Keratinocyte (primary cell): ENCODE measurements at places on chromosomes 6 and 20. TPM values are rescaled to one million over a fixed set of nuclear protein-coding genes. Genes with fewer than 3 reads are reported as not detected.

LRRC73 gene
- polyA plus RNA-seq, result 0.16 to 0.40 TPM (median 0.18 TPM) in 3 replicates

PSORS1C2 gene
- polyA plus RNA-seq, result not detected in 3 replicates

- no peaks in the 10 kb centered on the region for H3K4me1 ChIP-seq
- no peak overlapping the region for H3K4me3 ChIP-seq
- no peaks in the 10 kb centered on the region for H3K27me3 ChIP-seq
- DNase-seq, result no peak
Observed at GRCh38 chr6:91434576-91434975, 847.7 kb upstream of the MAP3K7 start.

GRCh38 chr6:30964075-30964474 is 19.4 kb upstream of the MUC21 start:
- no peak overlapping the region for H3K4me3 ChIP-seq
- no peak for DNase-seq
- no peaks in the 10 kb centered on the region for H3K36me3 ChIP-seq
- H3K4me1 ChIP-seq, result peaks cover 5% of the 10 kb centered on the region

GRCh38 chr6:68778356-68779020 is 143.4 kb downstream of the ADGRB3 start:
- H3K4me3 ChIP-seq, result no peak overlapping the region
- H3K36me3 ChIP-seq, result no peaks in the 10 kb centered on the region
- DNase-seq, result no peak
- no peaks in the 10 kb centered on the region for H3K4me1 ChIP-seq
- no peaks in the 10 kb centered on the region for H3K27me3 ChIP-seq

DNA sequence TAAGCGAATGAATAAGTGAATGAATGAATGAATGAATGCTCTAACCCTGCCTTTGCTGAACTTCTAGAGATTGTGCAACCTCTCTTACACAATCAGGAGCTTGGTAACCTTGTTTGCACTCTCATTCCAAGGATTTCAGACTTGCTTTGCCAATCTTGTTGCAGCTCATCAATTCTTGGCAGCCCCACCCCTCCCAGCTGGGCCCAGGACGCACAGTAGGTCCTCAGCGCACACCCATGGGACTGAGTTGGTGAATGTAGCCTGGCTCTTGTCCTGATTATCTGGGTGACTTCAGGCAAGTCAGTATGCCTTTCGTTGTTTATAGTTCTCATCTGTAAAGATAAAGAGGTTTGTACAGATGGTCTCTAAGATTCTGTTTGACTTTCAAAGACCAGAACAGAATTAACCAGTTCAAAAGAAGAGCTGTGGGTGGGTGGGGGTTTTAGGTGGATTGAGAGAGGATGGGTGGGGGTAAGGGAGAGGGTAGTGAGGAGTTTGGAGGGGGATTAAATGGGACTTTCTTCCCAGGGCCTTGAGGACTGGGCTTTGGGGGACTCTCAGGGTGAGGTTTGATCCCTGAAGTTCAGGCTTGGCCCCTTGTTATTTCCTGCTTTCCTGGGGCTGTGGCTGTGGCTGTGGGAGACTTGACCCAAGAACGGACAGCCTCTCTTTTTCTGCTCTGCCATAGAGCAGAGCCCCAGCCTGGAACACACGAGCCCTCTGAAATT is 33.2 kb downstream of the VEGFA start:
- H3K27ac ChIP-seq, result no peak overlapping the region
- H3K27me3 ChIP-seq, result no peaks in the 10 kb centered on the region
- H3K4me1 ChIP-seq, result peaks cover 19% of the 10 kb centered on the region
- no peaks in the 10 kb centered on the region for H3K36me3 ChIP-seq

DNA sequence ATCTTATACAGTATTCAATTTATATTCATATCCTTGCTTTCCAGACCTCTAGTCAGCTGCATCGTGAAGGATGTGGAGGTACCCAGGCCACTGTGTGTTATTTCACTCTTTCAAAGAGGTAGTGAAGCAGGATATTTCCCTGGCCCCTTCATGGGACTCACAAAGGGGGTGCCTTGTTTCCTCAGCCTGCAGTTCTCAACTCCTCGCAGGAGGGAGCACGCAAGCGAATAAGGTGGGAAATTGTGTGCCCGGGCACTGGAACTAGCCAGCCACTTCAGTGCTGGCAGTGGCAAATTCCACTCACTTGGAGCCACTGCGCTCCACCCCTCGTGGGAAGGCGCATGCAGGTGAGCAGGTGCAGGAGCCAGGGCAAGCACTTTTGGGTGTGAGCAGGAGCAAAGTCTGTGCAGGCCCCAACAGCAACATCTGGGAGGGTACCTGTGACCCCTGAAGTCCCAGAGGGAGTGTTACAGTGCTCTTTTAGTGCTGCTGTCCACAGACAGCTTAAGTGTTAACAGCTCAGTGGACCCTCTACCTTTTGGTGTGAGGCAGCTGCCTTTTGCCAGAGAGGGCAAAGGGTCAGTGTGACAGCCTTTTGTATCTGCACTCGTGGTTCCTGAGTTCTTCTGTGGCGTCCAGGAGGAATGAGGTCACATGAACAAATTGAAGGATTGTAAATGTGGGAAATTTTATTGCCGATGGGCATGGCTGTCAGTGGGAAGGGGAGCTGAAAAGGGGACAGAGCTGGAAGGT is 49.4 kb upstream of the FAM135A start:
- H3K36me3 ChIP-seq, result no peaks in the 10 kb centered on the region
- no peak for DNase-seq
- no peaks in the 10 kb centered on the region for H3K4me1 ChIP-seq
- H3K27ac ChIP-seq, result no peak overlapping the region

DNA sequence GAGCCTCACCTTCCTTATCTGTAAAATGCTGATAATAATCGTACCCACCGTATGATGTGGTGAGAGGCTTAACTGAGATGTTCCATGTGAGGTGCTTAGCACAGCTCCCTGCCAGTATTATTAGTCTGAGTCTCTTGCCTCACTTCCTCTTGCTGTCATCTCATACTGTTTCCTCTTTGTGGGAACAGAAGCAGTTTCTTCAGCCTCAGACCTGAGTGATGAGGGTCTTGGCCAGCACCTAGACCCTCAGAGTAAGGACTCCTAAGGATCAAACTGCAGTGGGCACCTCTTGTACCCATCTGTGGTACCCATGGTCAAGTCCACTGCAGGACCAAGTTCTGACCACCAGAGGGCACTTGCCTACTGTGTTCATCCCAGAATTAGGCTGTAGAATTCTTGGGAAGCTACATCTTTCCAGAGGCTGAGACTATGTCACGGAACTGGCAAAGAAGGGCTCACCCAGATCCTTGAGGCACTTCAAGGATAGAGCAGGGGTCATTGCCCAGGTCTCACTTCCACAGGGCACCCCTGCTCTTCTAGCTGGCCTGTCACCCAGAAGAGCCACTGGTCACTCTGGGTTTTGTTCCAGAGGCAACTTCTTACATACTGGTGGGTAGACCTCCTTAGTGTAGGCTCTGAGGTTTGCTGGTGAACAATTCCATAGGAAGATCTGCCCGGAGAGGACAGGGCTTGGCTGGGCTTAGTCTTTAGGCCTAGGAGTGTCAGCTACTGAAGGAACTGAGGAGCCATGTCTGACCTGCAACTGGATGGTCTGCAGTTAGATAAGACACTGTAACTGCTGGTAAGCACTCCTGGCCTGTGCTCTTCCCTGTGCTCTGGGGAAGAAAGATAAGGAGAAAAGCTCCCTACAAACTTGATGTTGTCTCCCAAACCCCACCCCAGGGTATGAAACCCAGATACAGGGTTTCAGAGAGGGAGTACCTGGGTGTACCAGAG is 20.6 kb upstream of the SGK2 start:
- H3K4me1 ChIP-seq, result no peaks in the 10 kb centered on the region
- peaks cover 5% of the 10 kb centered on the region for H3K36me3 ChIP-seq
- no peak for DNase-seq
- H3K4me3 ChIP-seq, result no peak overlapping the region
- no peak overlapping the region for H3K27ac ChIP-seq
- no peaks in the 10 kb centered on the region for H3K27me3 ChIP-seq

DNA sequence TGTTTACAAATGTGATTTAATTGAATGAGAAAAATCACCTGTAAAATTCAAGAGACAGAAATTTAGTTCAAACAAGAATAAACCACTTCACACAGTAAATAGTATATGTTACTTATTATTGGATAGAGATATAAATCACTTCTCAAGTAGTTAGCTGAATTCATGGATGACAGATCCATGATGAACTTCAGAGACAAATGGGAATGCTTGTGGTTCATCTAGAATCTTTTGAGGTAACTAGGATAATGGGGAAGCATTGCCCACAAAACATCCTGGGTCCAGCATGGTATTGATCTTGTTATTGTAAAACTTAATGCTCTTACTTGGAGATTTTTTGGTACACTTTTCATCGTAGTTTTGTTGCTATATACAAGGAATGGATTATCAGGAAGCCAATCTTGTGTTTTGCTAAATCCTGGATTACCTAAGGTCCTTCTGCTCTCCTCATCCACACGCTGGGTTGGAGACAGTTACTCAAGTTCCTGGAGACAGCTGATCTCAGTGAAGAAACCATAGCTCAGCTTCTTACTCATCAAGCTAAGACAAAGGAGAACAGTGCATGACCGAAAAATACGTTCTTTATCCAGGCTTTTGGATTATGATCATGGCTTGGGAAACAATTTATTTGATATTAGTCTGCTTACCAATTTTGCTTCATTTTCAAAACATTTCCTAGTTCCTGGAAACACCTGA is 142.5 kb upstream of the PREP start:
- H3K4me1 ChIP-seq, result peaks cover 3% of the 10 kb centered on the region
- H3K4me3 ChIP-seq, result no peak overlapping the region
- no peaks in the 10 kb centered on the region for H3K36me3 ChIP-seq
- DNase-seq, result no peak
- H3K27ac ChIP-seq, result no peak overlapping the region

GRCh38 chr20:63100926-63101699 is 94.3 kb upstream of the BHLHE23 start:
- H3K27me3 ChIP-seq, result peaks cover 7% of the 10 kb centered on the region
- no peak overlapping the region for H3K4me3 ChIP-seq
- DNase-seq, result no peak
- H3K27ac ChIP-seq, result no peak overlapping the region
- H3K4me1 ChIP-seq, result no peaks in the 10 kb centered on the region
- no peaks in the 10 kb centered on the region for H3K36me3 ChIP-seq

DNA sequence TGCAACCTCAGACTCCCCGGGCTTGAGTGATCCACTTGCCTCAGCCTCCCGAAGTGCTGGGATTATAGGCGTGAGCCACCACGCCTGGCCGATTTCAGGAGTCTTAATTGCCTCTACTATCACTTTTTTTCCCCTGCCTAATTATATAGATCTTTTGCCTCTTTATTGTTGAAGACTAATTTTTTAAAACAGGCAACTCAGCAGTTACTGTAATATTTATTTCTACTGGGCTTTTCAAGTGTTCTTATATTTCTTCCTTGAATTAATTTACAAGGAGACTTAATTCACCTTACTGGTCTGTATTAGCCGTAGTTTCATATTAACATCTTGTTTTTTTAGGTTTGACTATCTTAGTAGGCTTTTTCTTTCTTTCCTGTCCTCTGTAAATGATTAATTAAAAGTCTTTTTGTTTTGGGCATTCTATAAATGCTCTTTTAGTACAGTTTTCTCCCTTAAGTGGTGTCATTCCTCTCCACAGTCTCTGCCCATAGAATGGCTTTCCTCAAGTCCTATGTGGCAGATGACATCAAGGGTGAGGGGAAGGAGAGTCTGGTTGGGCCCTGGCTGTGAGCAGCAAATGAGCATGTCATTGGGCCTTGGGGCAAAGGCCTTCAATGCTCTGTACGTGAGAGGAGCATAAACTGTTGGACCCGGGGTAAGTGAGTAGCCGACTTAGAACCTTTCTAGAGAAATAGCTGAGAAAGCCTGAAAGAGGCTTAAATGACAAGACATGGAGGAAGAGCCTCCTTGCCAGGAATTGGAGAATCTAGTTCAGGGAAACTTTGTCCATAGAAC is 36.0 kb downstream of the ANKS1A start:
- no peak for DNase-seq
- H3K27ac ChIP-seq, result no peak overlapping the region
- no peaks in the 10 kb centered on the region for H3K36me3 ChIP-seq
- H3K27me3 ChIP-seq, result no peaks in the 10 kb centered on the region
- no peak overlapping the region for H3K4me3 ChIP-seq

GRCh38 chr6:109239651-109240321 is 142.5 kb downstream of the CD164 start:
- H3K4me3 ChIP-seq, result no peak overlapping the region
- no peak for DNase-seq
- no peaks in the 10 kb centered on the region for H3K4me1 ChIP-seq
- H3K36me3 ChIP-seq, result no peaks in the 10 kb centered on the region
- no peak overlapping the region for H3K27ac ChIP-seq

DNA sequence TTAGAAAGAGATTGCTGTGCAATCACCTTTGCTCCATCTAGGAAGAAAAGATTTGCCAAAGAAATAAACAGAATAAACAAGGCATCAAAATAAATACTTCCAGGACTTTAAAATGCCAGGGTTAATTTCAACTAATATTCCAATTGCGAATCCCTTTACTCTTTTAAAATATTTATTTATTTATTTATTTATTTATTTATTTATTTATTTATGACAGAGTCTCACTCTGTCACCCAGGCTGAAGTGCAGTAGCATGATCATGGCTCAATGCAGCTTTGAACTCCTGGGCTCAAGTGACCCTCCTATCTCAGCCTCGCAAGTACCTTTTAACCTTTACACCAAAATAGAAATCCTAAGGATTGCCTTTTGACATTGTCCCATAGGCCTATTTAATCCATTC is 191.1 kb downstream of the EDN1 start:
- no peaks in the 10 kb centered on the region for H3K36me3 ChIP-seq
- H3K4me3 ChIP-seq, result no peak overlapping the region
- H3K27me3 ChIP-seq, result no peaks in the 10 kb centered on the region

GRCh38 chr20:21496452-21496851 is 17.4 kb downstream of the NKX2-2 start:
- no peak overlapping the region for H3K27ac ChIP-seq
- H3K36me3 ChIP-seq, result no peaks in the 10 kb centered on the region
- DNase-seq, result no peak

- peaks cover 10% of the 10 kb centered on the region for H3K27me3 ChIP-seq
- no peak for DNase-seq
- H3K36me3 ChIP-seq, result no peaks in the 10 kb centered on the region
Observed at GRCh38 chr6:112251171-112251875, 3.0 kb downstream of the LAMA4 start.

PPP1R16B gene
- 0.19 TPM in 1 of 3 replicates, not detected in the others for polyA plus RNA-seq

GGT7 gene
- 4.7 to 6.5 TPM (median 5.0 TPM) in 3 replicates for polyA plus RNA-seq

CST7 gene
- not detected in 3 replicates for polyA plus RNA-seq

GRCh38 chr20:13449868-13450434 is 188.8 kb downstream of the TASP1 start:
- H3K27ac ChIP-seq, result no peak overlapping the region
- no peaks in the 10 kb centered on the region for H3K27me3 ChIP-seq
- H3K36me3 ChIP-seq, result no peaks in the 10 kb centered on the region

DDO gene
- not detected in 3 replicates for polyA plus RNA-seq

- H3K27ac ChIP-seq, result peak overlapping the region; percentile 14
- H3K4me1 ChIP-seq, result peaks cover 40% of the 10 kb centered on the region
- no peak for DNase-seq
- H3K4me3 ChIP-seq, result no peak overlapping the region
Observed at GRCh38 chr20:47795214-47795907, 10.1 kb upstream of the SULF2 start.

FAM209A gene
- 0.35 to 0.55 TPM in 2 of 3 replicates, not detected in the other for polyA plus RNA-seq

GRCh38 chr20:17935761-17936160 is 32.8 kb downstream of the SNX5 start:
- H3K27me3 ChIP-seq, result no peaks in the 10 kb centered on the region
- no peak overlapping the region for H3K4me3 ChIP-seq
- no peak overlapping the region for H3K27ac ChIP-seq
- H3K36me3 ChIP-seq, result no peaks in the 10 kb centered on the region
- no peak for DNase-seq

HIVEP2 gene
- 5.9 to 8.9 TPM (median 6.5 TPM) in 3 replicates for polyA plus RNA-seq
